ENCODE measurements at places on chromosomes 7 and 10. TPM values are rescaled to one million over a fixed set of nuclear protein-coding genes. Genes with fewer than 3 reads are reported as not detected.

- H3K4me3 ChIP-seq, result no peak overlapping the region
- no peak for DNase-seq
- no peaks in the 10 kb centered on the region for H3K27me3 ChIP-seq
- H3K36me3 ChIP-seq, result no peaks in the 10 kb centered on the region
- no peaks in the 10 kb centered on the region for H3K4me1 ChIP-seq
Observed at GRCh38 chr7:84060760-84061261, 133.8 kb downstream of the SEMA3A start.

- peak; percentile 46 for DNase-seq
- no peaks in the 10 kb centered on the region for H3K36me3 ChIP-seq
Observed at GRCh38 chr10:122911889-122912484, 1.6 kb downstream of the FAM24A start.

GRCh38 chr10:60353519-60354258 lies 36.0 kb downstream of the ANK3 start:
- no peak for DNase-seq
- H3K4me1 ChIP-seq, result no peaks in the 10 kb centered on the region
- H3K36me3 ChIP-seq, result no peaks in the 10 kb centered on the region
- no peaks in the 10 kb centered on the region for H3K27me3 ChIP-seq

CYP2C19 gene
- total RNA-seq, result not detected

Data from T-cell (primary cell).